ENCODE measurements at places on chromosomes 6 and 20. TPM values are rescaled to one million over a fixed set of nuclear protein-coding genes. Genes with fewer than 3 reads are reported as not detected.

- H3K4me1 ChIP-seq = no peaks in the 10 kb centered on the region
- H3K27ac ChIP-seq = no peak overlapping the region
- no peak overlapping the region for H3K4me3 ChIP-seq
- H3K36me3 ChIP-seq = no peaks in the 10 kb centered on the region
Observed at GRCh38 chr6:30640481-30640880, 6.5 kb upstream of the C6orf136 start.

GRCh38 chr6:81838724-81839426 is 86.4 kb upstream of the TENT5A start:
- no peak for DNase-seq
- no peaks in the 10 kb centered on the region for H3K36me3 ChIP-seq
- H3K4me1 ChIP-seq = no peaks in the 10 kb centered on the region
- no peak overlapping the region for H3K27ac ChIP-seq

Gene SLC22A3
- total RNA-seq = not detected

Gene KCTD20
- 47.2 TPM for total RNA-seq

- peaks cover 3% of the 10 kb centered on the region for H3K36me3 ChIP-seq
- H3K4me3 ChIP-seq = no peak overlapping the region
- H3K4me1 ChIP-seq = peaks cover 8% of the 10 kb centered on the region
- no peaks in the 10 kb centered on the region for H3K27me3 ChIP-seq
Observed at GRCh38 chr20:32365564-32365963, 7.4 kb downstream of the ASXL1 start.

All from endothelial cell of umbilical vein (primary cell).